Mesothelial cell of epicardium (in vitro differentiated cells): ENCODE measurements at places on chromosomes 3 and 15.

- peaks cover 10% of the 10 kb centered on the region for H3K27me3 ChIP-seq
- H3K27ac ChIP-seq, result no peak overlapping the region
- H3K36me3 ChIP-seq, result no peaks in the 10 kb centered on the region
- no peak overlapping the region for H3K4me3 ChIP-seq
- H3K4me1 ChIP-seq, result peaks cover 5% of the 10 kb centered on the region
Observed at GRCh38 chr3:122314228-122314876, 10.7 kb upstream of the CSTA start.

GRCh38 chr3:43870120-43870519 is 179.4 kb downstream of the ABHD5 start:
- DNase-seq, result no peak
- H3K27ac ChIP-seq, result peak overlapping the region; percentile 76
- no peaks in the 10 kb centered on the region for H3K36me3 ChIP-seq
- H3K4me1 ChIP-seq, result peaks cover 25% of the 10 kb centered on the region
- H3K27me3 ChIP-seq, result no peaks in the 10 kb centered on the region
- H3K4me3 ChIP-seq, result no peak overlapping the region

GRCh38 chr3:170044271-170044670 is 6.5 kb downstream of the GPR160 start:
- H3K27me3 ChIP-seq, result peaks cover 41% of the 10 kb centered on the region
- peaks cover 1% of the 10 kb centered on the region for H3K4me1 ChIP-seq
- no peak overlapping the region for H3K4me3 ChIP-seq
- H3K36me3 ChIP-seq, result peaks cover 1% of the 10 kb centered on the region
- H3K27ac ChIP-seq, result no peak overlapping the region

DNA sequence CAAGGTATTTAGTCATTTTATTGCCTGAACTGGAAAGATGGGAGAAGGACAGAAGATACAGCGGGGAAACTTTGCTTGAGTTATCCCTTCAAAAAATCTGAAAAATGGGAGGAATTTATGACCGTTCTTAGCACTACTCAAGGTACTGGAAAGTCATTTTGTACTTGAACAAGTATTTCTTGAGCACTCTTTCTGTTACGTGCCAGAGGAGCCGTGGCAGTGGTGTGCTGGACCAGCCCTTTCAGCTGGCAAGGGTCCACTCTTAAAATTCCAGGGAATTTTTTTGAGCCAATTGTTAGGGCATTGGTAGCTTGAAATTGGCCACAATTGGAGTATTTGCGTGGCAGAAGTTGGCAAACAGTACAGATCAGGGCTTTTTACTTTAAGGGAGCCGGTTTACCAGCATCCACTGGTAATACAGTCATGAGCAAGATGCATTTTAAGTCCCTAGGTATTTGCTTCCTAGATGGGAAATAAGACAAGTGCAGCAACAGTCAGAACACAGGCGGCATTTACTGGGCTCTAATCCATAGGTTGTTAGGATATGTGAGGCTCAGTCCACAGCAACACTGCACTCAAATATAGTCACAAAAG is 145.9 kb upstream of the ST8SIA2 start:
- DNase-seq, result no peak
- no peaks in the 10 kb centered on the region for H3K4me1 ChIP-seq
- no peak overlapping the region for H3K27ac ChIP-seq
- H3K27me3 ChIP-seq, result peaks cover 54% of the 10 kb centered on the region
- no peaks in the 10 kb centered on the region for H3K36me3 ChIP-seq

GRCh38 chr15:40857601-40858341 is 13.9 kb downstream of the SPINT1 start:
- peaks cover 7% of the 10 kb centered on the region for H3K36me3 ChIP-seq
- H3K27ac ChIP-seq, result peak overlapping the region; percentile 98
- DNase-seq, result peak; percentile 96
